HCT116 (cell line): ENCODE measurements at places on chromosomes 2 and 18. TPM values are rescaled to one million over a fixed set of nuclear protein-coding genes. Genes with fewer than 3 reads are reported as not detected.

The FASTKD2 gene
- 24.4 TPM for total RNA-seq

The BABAM2 gene
- total RNA-seq = 23.8 TPM

The LYPD6 gene
- 3.0 TPM for total RNA-seq

The DHX57 gene
- 19.4 TPM for total RNA-seq

The TIGD1 gene
- total RNA-seq = 6.0 TPM

The C2orf81 gene
- 6.5 TPM for total RNA-seq

The SLC8A1 gene
- 0.07 TPM for total RNA-seq

The GKN1 gene
- not detected for total RNA-seq

The LYG1 gene
- total RNA-seq = 3.8 TPM

The LMAN2L gene
- 15.2 TPM for total RNA-seq

The ESPNL gene
- 0.22 TPM for total RNA-seq

The LBH gene
- 1.2 TPM for total RNA-seq
